ENCODE measurements at places on chromosomes 7 and 10. TPM values are rescaled to one million over a fixed set of nuclear protein-coding genes. Genes with fewer than 3 reads are reported as not detected.

PLXDC2 gene
- 30.3 TPM for total RNA-seq

FAM25A gene
- total RNA-seq = not detected

CAMK2G gene
- 27.4 TPM for total RNA-seq

HTRA1 gene
- 63.4 TPM for total RNA-seq

HOGA1 gene
- 0.97 TPM for total RNA-seq

SLC26A5 gene
- total RNA-seq = not detected

MICU1 gene
- 54.5 TPM for total RNA-seq

CALML3 gene
- total RNA-seq = not detected

All from H4 (cell line).